Fibroblast of skin of left quadriceps (primary cell): ENCODE measurements at places on chromosomes 2 and 18.

GRCh38 chr18:49778826-49779465 lies 34.4 kb downstream of the ACAA2 start:
- DNase-seq: no peak

DNA sequence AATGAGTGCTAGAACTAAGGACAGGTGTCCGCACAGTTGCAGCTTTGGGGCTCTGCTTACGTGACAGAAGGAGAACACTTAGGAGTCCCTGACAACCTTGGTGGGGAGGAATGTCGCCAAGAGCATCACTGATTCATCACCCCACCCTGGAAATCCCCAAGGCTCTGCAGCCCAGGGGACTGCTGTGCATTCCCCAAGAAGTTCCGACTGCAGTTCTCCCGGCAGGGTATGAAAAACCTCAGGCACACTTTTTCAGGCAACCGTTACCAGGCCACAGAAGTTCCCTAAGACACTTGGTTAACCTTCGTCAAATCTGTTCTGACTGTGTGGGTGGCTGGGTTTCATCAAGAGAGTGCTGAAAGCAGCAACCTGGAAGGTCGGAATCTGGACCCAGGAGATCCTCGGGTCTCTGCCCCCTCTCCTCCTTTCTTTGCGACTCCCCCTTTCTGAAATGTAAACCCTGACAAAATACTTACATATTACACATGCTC lies 192.1 kb upstream of the CXCR4 start:
- DNase-seq: no peak

- no peak for DNase-seq
Observed at GRCh38 chr2:227295806-227296205, 29.2 kb upstream of the MFF start.

DNA sequence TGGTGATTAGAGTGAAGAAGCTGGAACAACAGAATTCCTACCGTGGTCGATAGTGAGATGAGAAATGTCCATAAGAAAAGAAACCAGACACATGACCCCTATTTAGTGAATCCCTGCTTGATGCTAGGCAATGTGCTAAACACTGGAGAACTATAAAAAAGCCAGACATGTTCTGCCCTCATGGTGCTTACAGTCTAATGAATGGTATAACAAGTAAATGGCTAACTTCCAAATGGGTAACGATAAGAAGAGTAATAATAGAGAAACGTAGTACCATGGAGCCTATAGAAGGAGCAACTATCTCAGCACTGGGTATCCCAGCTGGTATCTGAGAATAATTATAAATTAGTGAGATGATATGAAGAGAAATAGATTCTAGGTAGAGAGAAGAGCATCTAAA lies 5.0 kb downstream of the DSG2 start:
- no peak for DNase-seq

DNA sequence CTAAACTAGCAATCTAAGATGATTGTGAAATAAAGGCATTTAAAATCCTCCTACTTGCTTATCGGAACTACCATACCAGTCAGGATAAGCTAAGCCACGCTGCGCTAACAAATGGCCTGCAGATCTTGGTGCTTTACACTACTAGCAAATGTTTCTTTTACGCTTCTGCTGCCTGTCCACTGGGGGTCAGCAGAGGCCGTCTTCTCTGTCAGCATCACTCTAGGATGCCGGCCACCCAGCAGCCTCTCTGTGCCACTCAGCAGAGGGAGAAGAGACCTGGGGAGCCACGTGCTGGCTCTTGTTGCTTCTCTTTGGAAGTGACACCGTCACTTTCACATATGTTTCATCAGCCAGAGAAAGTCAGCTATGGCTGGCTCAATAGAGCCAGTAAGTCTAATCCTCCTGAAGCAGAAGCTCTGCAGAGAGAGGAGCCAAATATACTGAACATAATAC lies 36.6 kb downstream of the COPS8 start:
- peak; percentile 30 for DNase-seq

GRCh38 chr2:129469871-129470270 lies 509.6 kb upstream of the RAB6C start:
- DNase-seq: no peak

DNA sequence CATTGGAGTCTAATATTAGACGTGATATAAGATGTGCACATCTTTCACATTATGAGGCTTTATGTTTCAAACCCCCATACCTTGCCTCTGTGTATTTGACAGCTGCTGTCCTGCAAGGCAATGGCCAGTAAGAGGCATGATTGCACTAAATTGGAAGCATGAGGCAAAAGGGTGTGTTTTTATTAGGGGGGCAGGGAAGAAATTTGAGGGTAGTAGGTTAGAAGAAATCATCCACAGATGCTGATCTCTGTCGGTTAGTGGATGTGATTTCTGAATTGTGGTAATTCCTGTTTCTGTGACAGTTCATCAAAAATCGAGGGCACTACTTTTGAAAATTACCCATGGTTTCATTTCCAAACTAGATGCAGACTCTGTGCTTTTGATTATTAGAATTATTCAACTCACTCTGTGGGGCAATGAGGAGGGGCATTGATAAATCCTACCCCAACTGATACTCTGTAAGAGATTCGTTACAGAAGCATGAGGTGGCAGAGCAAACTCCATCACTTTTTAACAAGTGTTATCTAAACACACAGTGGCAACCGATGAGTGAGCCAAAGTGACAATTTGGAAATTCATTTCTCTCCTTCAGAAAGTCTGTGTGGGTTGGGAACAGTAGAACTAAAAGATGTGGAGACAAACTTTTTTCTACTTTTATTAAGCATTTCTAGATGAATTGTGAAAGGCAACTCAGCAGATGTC lies 453.0 kb downstream of the ARHGAP15 start:
- no peak for DNase-seq

DNA sequence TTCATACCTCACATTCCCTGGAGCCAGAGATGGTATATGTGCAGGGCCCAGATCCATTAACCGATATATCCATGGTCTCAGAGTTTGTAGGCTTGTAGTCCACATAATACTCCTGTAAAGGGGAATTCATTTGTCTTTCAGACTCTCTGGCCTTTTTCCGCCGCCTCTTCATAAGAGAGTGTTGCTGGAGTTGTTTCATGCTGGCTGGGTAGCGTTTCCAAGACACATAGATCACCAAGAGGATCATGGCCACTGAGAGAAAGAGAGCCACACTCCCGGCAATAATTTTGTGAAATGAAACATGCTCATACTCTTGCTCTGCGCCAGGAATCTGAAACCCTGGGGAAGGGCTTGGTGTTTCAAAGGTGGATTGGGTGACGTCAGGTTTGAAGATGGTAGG lies 3.9 kb downstream of the LRRTM4 start:
- DNase-seq: no peak

GRCh38 chr2:132374961-132375360 lies 41.6 kb upstream of the GPR39 start:
- DNase-seq: no peak

GRCh38 chr2:58540681-58541080 lies 299.6 kb upstream of the FANCL start:
- DNase-seq: no peak

DNA sequence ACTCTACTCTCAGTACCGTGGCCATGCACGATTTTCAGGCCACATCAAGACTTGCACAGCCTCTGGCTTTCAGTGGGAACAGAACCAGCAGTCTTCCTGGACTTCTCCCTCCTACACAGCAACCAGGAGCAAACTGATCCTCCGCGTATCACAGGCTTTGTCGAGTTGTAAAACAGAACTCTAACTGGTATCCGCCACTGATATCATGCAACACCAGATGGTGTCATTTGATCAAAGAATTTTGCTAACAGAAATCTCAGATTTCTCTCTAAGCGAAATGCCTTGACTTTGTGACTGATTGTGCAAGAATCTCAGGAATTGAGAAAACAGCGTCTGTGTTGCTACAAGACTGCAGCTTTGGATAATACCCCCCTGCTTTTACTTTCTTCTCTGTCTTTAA lies 85.7 kb downstream of the COPS8 start:
- peak; percentile 94 for DNase-seq

DNA sequence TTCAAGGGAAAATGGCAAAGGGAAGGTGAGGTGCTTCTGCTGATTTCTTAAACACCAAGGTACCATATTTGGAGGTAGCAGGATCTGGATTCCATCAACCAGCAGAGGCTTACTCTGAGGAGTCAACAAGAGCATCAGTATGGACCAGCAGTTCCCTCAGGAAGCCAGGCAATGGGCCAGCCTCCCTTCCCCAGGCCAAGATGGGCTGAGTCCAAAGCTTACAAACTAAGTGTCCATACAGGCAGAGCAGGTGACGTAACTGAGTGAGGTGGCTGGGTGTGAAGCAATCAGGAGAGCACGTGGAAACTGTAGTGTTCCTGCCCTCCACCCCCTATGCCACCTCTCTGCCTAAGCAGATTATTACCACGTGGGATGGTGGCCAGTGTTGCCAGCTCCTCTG lies 134.2 kb upstream of the HNRNPA3 start:
- no peak for DNase-seq

- DNase-seq: no peak
Observed at GRCh38 chr2:38704664-38705063, 38.8 kb downstream of the GALM start.

DNA sequence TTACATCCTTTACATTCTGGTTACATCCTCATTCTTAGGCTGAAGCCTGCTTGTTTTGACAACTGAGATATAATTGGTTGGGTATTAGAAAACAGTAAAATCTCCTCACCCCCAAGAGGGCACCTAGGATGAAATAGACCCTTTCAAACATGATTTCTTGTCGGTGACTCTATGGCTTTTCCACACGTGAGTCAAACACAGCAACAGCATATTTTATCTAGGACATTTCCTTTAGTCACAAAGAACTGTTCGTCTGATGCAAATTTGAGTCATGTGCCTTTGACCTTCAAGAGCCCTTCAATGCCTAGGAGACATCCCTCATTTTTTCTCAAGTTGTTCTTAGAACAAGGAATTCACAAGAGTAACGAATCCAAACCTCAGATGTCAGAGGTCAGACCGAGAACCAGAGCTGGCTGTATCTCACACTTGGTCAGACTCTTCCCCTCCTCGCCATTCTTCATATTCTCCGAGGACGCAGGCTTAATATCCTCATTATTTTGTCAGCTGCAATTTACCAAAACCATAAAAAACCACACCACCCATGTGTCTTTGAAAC lies 60.5 kb upstream of the ALKAL2 start:
- DNase-seq: no peak

DNA sequence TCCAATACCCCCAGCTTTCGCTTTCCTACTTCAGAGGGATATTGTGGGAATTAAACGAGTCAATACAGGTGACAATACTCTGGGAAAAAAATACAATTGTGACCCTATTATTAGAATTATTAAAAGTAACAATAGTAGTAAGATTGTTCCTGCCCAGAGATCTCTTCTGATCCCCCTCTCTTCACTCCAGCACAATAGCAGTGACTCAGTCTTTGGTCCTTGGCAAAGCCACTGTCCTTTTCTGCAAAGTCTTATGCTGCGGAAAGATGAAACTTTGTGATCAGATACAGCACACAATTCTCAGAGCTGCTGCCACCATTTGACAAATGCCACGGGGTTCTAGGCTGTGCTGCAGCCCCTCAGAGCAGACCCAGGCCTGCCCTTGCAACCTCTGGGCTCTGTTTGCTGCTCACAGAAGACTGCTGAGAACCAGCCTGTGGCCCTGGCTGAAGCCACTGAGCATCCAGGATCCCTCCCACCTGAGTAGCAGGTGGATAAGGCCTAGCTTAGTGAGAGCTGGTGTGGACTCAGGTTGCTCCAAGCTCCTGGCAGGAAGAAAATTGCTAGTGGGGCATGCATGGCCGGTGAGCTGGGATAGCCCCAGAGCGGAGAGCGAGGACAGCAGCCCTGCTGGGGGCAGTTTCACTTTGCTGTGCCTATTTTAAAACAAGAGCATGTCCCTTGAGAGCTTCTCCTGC lies 60.1 kb upstream of the ROCK2 start:
- DNase-seq: no peak

DNA sequence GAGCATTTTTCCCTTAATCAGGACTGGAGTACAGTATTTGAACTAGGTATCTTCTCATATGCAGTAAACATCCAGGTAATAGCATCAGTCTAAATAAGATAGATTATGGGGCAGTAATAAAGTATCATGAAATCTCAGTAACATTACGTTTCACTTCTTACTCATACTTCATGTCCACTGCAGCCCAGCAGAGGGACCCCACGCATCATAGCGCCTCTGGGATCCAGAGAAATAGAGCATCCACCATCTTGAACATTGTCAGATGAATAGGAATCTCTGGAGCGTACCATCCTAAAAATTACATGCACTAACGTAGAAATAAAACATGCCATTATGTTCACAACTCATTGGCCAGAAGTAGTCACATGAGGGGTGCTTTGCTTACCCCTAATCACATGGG lies 499.0 kb downstream of the CPS1 start:
- DNase-seq: no peak

GRCh38 chr2:149562324-149562723 lies 25.3 kb downstream of the MMADHC start:
- no peak for DNase-seq

GRCh38 chr18:53644799-53645471 lies 579.5 kb downstream of the MBD2 start:
- no peak for DNase-seq

GRCh38 chr2:238587776-238588660 lies 161.3 kb downstream of the ASB1 start:
- DNase-seq: no peak
